ENCODE measurements at places on chromosomes 1 and 21.
A peak's percentile ranks its signal among the peaks of the same experiment; 100 is the strongest.

DNA sequence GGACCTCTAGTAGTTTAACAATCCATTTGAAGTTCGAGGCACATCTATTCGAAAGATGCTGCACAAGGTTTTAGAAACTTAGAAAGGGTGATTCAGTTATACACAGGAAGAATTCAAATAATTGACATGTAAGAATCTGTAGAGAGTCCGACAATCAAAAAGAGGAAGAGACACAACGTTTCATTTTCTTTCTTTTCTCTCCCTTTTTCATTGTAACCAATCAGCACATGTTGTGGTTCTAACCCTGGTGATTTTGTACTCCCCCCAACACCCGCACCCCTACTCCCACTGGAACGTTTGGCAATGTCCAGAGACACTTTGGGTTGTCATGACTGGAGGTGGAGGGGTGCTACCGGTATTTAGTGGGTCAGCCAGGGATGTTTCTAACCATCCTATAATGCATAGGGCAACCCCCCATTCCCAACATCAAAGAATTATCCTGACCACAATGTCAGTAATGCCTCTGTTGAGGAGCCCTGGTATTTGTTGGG lies 4.9 kb downstream of the TGFB2 start:
- DNase-seq, result no peak

DNA sequence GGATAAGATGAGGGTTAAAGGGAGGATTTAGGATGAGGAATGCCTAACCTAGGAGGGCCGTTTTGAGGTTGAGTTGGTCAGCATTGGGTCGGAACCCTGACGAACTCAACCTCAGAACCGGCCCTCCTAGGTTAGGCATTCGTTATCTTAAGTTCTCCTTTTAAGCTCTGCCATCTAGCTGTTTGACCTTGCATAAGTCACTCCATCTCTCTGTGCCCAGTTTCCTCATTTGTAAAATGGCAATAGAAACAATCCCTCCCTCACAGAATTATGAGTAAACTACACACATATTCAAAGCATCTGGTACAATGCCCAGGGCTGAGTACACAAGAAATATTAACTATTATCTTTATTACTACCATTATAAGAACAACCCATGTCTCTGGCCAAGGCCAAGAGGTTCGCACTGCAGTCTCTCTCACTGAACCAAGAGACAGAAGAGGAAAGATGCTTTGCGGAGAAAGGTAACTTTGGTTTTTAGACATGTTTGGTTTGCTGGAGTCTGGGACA lies 4.8 kb downstream of the ABCB10 start:
- DNase-seq, result no peak

DNA sequence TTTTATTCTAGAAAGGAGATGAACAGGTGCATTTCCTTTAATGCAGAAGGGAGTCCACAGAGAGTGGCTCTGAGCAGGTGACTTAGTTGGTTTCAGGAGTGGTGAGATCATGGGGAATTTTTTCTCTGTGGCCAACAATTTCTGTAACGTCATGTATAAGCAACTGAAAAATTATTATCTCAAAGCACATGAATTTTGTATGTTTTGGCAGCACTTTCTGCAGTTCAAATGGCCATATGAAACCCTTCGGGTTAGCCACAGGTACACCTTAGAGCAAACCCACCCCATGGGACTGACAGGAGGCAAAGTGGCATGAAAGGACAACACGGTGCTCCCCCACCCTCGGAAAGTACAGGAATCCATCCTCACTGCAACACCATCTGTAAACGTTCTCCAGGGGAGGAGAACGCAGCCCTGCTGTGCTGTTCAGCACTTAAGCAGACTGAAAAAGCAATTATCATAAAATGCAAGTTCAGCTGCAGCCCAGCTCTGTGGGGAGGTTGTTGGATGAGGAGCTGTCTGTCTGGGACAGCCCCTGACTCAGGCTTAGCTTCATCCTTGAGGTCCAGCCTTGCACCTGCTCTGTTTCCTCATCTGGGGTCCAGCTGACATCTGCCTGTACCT lies 55.8 kb upstream of the CLDN14 start:
- no peak for DNase-seq

- DNase-seq, result no peak
These were observed 27.5 kb downstream of the COA6 start for GRCh38 chr1:234400773-234401172.

- no peak for DNase-seq
These were observed 70.0 kb downstream of the SCCPDH start for GRCh38 chr1:246794048-246794827.

DNA sequence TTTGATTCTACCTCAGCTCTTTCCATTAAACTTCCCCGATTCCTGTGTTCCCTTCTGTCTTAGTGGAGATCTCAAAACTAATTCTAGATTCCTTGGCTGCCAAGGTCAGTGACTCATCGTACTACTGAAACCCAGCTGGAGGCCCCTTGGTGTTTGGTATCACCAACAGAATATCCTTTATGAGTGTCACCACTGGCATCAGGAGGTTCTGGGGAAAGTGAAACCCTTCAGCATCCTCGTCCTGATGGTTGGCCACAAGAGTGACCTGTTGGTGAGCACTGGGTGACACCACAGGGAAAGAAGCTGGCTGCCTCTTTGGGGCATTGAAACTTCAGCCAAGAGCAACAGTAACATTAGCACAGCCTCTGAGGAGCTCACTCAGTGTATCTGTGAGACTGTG lies 9.6 kb downstream of the RAB42 start:
- DNase-seq, result no peak

GRCh38 chr1:231828182-231828920 lies 201.8 kb downstream of the DISC1 start:
- DNase-seq, result no peak

- no peak for DNase-seq
These were observed 79.9 kb downstream of the MORN1 start for GRCh38 chr1:2311184-2312032.

DNA sequence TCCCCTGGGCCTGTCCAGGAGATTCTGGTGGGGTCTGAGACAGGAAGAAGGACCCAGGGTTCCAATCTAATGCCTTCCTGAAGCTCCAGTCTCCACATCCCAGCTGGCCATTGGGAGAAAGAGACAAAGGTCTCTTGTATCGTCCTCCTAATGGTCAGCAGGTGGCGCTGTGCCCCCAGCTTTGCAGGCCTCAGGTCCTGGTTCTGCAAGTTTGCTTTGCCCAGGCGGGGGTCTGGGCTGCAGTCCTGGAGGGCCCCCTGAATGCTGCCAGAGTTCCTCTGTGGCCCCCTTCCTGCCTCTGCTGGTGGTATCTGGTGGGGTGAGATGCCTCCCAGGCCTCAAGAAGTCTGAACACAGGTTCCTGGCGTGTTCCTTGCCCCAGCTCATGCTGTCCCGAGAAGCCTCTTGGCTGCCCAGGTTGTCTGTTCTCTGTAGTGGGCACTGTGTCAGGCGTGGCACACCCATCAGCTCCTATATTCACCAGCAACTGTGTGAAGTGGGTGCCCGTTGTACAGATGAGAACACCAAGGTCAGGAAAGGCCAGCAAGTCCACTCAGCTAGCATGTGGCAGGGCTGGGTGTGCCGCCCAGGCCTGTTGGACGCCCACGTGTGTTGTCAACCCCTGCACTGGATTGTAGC lies 33.8 kb upstream of the CSF3R start:
- DNase-seq, result peak; percentile 68

DNA sequence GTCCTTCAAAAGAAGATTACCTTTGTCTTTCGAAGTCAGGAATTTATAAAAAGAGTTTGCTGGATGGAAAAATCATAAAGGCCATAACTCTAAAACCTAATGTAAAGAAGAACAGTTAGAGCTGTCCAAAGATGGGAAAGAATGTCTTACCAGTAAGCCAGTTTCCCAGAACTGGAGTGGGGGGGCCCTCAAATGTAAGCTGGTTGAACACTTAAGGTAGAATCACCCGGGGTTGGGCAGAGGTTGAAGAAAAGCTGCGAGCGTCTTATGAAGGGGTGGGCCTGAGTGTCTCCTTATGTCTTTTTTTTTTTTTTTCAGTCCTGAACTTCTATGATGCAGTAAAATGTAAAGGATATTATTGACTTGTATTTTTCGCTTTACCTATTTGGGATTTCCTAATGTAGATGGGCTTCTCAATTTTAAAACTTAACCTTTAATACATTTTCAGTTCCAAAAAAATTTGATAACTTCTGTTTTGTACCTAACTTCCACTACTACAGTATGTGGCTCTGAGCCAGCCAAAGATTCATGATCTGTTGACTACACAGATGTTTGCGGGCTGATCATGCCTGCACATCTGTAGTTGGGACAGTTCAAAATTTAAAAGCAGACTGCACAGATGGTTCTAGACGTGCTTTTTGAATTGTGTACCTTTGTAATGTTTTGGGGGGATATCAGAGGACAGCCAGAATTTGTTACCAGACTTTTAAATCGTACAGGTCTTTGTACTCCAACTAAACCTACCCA lies 43.6 kb downstream of the NFYC start:
- DNase-seq, result no peak

DNA sequence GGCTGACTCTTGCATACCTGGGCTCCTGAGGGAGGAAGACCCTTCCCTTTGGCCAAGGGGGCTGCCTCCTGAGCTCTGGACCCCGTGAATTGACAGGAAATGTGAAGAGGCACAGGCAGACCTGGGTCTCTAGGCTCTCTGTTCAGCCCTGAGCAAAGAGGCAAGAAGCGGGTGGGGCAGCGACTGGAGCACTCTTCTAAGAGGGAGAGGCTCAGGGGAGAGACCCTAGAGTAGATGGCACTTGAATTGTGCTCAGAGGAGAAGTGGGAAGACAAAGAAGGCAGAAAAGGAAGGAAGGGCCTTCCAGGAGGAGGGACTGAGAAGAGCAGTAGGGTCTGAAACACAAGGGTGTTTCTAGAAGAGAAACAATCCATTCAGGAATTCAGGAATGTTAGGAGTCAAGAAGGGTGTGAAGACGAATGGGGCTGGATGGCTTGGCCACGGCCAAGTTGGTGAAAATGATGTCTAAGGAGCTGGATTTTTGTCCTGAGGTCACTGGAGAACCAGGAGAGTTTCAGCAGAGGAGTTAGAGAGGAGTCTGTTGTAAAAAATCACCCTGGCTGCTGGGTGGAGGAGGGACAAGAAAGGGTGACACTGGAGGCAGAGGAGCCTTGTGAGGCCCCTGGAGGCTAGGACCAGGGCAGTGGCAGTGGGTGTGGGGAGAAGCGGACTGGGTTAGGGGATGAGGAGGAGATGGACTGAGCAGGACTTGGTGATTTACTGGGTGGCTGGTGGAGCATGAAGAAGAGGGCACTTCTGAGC lies 5.3 kb downstream of the TIE1 start:
- DNase-seq, result no peak

GRCh38 chr1:14980621-14981218 lies 172.8 kb upstream of the TMEM51 start:
- DNase-seq, result no peak

DNA sequence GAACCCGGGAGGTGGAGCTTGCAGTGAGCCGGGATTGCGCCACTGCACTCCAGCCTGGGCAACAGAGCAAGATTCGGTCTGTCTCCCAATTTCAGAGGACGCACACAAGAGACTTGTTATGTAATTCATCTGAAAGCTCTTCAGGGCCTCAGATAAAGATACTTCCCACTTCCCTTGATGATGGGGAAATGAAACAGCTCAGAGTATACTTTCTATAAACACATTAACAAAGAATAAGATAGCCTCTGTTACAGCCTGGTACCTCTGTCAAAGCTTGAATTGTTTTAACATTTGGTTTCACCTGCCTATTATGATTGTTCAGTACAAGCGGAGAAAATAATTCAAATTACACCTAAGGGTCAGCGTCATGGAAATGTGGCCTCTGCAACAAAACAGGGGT lies 622.9 kb upstream of the ADGRL4 start:
- no peak for DNase-seq

DNA sequence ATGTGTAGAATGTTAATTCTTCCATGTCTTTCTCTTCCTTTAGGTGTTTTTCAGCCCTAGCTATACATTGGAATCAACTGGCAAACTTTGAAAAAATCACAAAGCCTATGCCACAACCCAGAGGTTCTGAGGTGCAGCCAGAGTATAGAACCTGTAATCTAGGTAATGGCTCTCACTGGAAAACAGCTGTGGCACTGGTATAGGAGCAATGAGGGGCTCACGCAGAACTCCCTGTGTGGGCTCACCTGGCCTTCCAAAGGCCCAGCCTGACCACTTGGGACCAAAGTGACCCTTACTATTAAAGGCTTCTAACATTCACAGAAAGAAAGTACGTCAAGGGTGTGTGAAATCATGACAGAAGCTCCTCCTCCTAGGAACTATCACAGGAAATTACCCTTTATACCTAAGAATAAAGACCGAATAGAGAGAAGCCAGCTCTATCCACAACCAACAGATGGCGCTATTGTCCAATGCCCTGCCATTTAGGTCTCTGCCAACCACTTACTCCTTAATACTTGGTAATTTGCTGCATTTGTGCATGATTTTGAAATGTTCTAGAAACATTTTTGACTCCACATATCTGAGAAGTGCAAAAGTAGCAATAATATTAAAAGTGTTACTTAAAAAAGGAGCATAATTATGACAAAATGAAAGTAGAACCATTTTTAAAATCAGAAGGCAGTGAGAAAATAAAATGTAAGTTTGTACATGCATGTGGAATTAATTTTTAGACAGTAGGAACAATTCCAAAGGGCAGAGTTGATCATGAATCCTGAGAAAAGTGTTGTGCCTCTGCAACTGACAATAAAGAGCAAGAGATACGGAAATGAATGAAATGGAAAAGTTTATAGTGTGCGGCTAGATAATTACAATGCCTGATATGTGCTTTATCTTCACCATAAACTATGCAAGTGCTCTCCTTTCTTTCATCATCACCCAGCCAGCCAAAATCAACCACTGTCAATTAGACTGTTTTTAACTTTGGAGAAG lies 93.1 kb upstream of the HAO2 start:
- peak; percentile 38 for DNase-seq

- peak; percentile 83 for DNase-seq
These were observed 37.6 kb downstream of the GALNT2 start for GRCh38 chr1:230104395-230105244.

GRCh38 chr1:166395729-166396128 lies 228.9 kb upstream of the FAM78B start:
- no peak for DNase-seq

GRCh38 chr21:44019568-44019958 lies 7.5 kb downstream of the TRAPPC10 start:
- DNase-seq, result no peak

GRCh38 chr1:53938136-53938830 lies 7.2 kb downstream of the IFT25 start:
- no peak for DNase-seq

DNA sequence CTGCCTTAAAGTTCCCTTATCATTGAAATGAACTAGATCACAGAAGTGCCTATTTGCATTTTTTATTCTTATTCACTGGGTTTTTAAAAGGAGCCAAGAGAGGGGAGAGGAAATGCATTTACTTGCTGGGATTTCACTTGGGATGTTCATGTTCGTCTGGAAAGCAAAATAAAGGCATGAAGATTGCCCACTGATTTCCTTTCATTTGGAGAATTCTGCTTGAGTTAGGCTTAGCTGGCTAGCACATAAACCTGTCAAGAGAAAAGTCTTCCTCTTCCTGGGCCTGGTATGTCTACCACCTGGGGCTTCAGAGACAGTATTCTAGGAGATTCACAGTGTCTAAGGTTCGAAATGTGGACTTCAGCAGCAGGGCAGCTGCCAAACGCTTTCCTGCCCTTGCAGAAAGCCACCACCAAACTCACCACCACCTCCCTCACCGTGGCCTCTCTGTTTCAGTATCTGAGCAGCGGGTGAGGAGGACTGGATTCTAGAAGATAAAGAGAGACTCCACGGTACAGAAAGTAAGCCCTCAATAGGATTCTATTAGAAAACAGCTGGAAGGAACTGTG lies 44.5 kb downstream of the HIVEP3 start:
- no peak for DNase-seq

GRCh38 chr1:73463873-73464272 lies 734.1 kb downstream of the LRRIQ3 start:
- DNase-seq, result no peak
